ENCODE measurements at places on chromosomes 4 and X.
A peak's percentile ranks its signal among the peaks of the same experiment; 100 is the strongest.

GRCh38 chrX:13263560-13264251 is 56.1 kb downstream of the ATXN3L start:
- DNase-seq, result no peak

DNA sequence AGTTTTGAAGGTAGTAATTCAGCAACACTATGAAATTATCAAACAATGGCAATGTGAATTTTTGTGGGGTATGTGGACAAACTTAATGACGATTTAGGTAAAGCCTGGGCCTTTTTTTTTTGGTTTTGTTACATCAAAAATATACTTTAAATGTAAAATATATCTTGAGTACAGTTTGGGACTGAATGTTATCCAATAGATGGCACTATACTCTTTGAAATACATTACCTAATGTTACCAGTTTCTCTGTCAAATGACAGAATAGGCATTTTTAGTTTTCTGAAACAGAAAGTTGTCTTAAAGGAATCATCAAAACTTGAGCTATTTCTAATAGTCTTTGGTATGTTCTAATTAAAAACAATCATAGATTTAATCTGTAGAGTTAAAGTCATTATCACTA is 1651.9 kb downstream of the C4orf33 start:
- no peak for DNase-seq

- no peak for DNase-seq
Observed at GRCh38 chr4:94959307-94959706, 201.6 kb downstream of the BMPR1B start.

- DNase-seq, result no peak
Observed at GRCh38 chr4:47471591-47471990, 8.1 kb upstream of the COMMD8 start.

- no peak for DNase-seq
Observed at GRCh38 chr4:101172369-101172768, 175.0 kb downstream of the PPP3CA start.

- DNase-seq, result no peak
Observed at GRCh38 chr4:169800541-169800940, 42.8 kb upstream of the HPF1 start.

DNA sequence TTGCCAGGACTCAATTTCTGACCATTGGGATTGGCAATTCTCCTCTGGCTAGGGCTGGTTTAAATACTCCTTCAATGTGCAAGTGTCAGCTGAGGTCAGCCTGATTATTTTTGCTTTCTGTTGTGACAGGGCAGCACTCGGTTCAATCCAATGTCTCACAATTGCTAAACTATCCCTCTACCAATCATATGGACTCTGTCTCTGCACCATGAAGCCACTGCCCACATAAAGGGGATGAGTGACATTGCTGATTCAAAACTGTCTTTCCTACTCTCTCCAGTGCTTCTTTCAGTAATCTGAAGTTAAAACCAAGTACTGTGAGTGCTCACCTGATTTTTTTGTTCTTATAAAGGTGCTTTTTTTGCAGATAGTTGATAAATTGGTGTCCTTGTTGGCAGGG is 1030.7 kb downstream of the GLUD2 start:
- no peak for DNase-seq

DNA sequence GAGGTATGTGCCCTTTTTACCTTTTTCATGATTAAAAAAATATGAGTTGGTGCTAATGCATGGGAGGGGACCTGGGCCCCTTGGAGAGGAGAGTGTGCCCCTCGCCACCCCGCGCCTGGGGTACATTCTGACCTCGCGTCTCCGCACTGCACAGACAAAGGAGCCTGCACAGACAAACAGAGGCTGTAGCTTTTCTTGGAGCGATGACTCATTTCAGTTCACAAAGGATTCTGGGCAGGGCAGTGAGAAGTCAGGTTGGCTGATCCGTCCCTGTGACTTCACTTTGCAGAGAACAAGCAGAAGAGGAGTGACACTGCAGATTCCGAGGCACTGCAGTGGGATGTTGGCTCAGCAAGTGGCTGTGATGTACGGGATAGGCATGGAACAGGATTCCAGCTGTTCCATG is 82.9 kb downstream of the STOX2 start:
- DNase-seq, result peak; percentile 73

DNA sequence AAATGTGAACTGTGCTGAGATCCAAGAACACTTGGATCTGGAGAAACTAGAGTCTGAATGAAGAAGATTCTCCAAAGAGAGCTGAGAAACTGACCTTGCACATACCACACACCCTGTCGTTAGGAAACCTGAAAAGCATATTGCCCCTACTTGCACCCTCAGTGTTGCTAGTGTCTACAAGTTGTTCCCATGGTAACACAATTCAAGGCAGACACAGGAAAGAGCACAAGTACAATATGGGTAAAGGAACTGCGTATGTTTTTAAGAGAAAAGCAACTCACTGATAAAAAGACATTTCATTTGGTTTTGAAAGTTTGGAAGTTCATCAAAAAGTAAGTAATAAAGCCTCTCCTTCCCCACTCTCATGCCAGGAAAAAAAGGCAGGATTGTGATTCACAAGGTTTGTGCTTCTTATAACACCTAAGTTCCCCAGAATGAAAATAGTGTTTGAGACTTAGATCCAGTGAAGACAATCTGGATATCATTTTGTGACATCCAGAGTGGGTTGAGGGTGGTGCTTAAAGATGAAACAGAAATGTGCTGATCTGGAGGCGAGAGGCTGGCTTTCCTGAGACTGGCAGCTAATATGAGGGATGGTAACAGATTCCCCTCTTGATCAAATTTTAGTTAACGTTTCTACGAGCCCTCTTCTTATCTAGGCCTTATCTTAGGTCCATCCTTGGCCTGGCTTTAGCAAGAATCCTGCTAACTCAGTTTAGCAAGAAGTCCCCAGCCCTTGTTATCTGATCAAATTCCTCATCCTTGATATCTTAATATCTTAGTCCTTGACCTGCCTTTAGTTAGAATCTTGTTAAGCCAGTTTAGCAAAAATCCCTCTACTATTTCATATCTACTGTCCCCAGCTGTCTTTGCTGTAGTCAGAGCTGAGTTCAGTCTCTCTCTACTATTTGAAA is 42.3 kb downstream of the NIPAL1 start:
- no peak for DNase-seq

DNA sequence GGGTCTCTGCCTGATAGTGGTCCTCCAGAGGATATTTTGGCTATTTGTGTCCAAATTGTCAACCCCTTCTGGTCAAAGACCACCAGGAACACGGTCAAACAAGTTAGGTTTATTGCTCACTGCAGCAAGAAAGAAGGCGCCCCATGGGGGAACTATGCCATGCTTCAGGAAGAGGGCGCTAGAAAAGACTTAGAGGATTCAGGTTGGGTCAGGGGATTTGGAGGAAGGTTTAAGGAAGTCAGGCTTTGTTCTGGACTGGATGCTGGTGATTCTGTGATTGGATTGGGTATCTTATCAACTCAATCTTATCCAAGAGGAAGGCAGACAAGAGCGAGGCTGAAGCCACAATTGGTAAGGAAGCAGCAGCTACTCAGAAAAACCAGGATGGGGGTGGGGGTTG is 14.3 kb upstream of the ELF4 start:
- no peak for DNase-seq

GRCh38 chr4:40190880-40191815 is 5.7 kb upstream of the RHOH start:
- DNase-seq, result no peak

DNA sequence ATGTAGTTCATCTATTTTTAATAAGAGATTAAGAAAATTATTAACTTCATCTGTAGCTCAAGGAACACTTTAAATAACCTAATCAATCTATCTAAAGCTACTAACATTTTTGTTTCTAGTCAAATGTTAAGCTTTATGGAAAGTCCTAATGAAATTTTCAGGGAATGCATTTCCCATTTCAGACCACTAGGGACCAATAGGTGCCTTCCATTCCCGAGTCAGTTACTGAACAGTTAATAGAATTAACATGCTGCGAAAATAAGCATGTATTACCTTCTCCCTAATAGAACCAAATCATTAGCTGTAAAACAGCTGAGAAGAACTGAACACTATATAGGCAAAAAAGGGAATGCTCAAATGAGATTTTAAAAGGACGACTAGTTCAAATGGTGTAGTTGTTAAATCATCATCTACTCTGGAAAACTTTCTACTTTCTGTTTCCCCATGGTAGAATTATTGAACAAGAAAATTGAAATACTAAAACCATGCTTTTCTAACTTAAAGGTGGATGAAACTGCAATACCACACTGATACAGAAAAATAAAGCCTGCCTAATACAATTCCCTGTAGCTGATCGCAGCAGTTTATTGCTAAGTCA is 22.5 kb downstream of the STX18 start:
- DNase-seq, result peak; percentile 23

- no peak for DNase-seq
Observed at GRCh38 chr4:155828628-155829027, 37.4 kb downstream of the ASIC5 start.

DNA sequence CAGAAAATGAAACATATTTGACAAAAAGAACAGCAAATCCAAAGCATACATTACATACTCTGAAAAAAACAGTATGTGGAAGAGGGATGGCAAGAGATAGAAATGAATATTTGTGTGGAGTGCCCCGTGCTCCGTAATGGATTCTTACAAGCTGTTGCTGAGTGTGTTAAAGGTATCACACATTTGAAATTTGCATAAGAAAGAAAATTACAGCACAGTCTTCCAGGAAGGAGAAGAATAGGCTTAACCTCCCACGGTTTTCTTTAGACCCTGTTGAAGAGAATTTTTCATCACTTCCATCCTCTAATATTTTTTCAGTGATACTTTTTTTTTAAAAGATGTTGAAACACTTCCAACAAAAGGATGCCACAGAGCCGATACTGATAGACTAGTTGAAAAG is 1489.4 kb downstream of the RAPGEF2 start:
- no peak for DNase-seq

GRCh38 chrX:33183361-33183760 is 28.0 kb downstream of the DMD start:
- peak; percentile 91 for DNase-seq

GRCh38 chr4:16750216-16750615 is 148.2 kb downstream of the LDB2 start:
- no peak for DNase-seq

- peak; percentile 75 for DNase-seq
Observed at GRCh38 chr4:41258783-41259182, 2.1 kb downstream of the UCHL1 start.

DNA sequence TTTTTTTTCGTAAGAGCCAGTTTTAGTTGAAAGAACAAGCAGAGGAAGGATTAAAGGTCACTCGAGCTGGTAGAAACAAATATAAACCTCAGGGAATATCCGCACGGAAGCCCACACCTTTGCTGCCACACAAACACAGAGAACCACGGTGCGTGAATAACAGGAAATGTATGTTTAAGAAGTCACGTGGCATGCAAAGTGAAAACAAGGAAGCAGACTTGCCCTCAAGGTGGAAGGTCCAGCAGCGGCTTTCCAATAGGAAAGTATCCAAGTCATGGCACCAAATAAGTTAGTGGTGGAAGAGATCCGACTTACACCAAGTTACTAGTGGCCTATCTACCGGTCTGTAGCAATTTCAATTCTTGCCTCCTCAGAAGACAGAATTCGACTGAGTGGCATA is 215.5 kb downstream of the HHIP start:
- DNase-seq, result no peak

DNA sequence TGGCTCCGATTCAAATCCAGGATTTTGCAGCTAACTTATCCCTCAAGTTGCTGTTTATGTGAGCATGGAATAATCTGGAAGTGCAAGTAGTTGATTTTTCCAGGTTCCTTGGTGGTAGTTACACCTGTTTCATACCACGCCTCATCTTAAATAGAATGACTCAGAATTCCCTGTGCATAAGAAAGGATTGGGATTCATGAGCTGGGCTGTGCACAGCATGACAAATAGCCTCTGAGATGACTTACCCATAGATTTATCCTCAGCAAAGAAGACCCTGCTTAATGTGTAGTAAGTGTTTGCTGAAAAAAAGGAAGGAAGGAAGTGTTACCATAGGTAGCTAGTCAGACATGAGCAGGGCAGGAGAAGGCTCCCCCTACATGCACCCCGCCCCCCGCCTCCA is 777.7 kb upstream of the ADGRL3 start:
- no peak for DNase-seq

DNA sequence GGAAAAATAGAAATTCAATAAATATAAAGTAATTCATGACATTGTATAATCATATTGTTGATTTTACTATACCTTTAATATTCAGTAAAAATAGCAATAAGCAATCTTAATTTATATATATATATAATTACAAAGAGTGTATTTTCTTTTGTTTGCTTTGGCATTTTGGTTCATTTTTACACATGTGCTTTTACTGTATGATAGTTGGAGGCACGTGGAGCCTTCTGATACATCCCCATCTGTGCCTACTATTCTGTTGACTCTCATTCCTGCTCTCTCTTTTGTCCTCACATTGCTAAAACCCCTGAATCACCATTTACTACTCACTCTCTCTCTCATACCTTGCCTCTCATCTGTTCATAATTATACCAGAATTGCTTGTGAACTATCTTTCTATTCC is 106.4 kb upstream of the NDST4 start:
- DNase-seq, result no peak

DNA sequence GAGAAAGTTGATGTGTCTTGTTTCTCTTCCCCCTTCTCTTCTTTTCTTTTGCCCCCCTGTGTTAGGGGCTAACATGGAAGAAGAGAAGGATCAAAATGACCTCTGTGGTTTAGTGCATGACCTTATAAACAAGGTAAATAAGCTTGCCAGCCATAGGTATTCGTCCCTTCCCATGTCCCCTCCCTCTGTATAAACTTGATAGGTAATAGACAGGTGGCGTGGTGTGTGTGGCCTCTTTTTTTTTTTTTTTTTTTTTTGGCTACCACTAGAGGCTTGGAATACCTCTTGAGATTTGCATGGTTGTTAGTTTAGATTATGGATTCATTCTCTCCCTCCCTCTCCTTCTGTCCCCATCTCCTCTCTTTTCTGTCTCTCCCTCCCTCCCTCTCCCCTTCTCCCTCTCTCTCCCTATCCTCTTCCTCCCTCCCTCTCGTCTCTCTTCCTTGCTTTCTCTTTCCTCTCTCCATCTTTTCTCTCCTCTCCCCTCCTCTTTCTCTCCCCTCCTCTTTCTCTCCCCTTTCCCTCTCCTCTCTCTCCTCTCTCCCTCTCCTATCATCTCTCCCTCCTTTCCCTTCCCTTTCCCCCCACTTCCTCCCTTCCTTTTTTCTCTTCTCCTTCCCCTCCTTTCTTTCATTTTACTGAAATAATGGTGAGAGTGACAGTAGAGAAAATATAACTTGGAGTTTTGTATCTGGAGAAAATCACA is 134.4 kb downstream of the AFF1 start:
- DNase-seq, result no peak

DNA sequence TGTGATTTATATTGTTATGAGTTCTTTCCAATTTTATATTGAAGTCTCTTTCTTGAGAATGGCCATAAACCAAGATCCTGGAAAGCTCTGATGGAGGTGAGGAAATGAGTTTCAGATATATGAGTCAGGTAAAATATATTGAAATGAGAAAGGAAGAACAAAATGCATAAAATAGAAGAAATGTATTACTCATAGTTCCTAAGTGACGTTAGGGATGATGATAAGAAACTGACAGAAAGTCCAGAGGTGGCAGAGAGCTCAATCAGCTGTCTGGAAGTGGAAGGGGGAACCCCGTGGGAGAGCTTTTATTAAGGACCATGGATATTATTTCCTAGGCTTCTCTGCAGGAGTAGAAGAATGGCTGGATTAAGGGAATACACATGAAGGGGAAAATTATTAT is 24.6 kb downstream of the UGT2B7 start:
- DNase-seq, result no peak
